Fibroblast of skin of scalp (primary cell): ENCODE measurements at places on chromosomes 13 and 19.

- DNase-seq = no peak
Observed at GRCh38 chr19:44848812-44849447, 2.8 kb downstream of the NECTIN2 start.

DNA sequence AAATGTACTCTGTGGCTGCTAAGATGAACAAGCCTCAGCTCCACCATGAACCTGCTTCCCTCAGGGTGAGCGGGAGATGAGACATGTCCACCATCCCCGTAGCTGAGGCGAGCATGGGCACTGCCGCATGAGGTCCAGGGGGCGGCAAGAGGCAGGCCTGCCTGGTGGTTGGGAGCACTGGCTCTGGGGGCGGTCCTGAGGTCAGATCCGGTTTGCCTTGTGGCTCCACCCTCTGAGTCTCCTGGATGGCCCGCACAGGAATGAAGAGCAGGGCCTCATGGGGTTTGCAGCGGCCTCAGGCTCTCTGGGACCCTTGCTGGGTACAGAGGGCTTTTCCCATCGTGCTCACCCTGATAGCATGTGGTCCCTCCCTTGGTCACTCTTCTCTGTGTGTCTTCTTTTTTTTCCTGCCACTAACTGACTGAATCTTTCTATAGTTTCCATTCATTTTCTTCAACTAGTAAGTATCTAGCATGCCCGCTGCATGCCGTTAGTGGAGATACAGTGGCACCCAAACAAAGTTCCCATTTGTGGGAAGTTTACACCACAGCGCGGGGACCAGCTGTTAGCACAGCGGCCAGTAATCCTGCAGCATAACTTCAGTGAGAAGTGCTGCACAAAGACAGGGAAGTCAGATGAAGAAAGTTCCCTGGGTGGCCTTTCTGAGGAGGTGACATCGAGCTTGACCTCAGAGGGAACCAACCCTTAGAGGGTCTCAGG is 37.3 kb downstream of the CAPN12 start:
- no peak for DNase-seq

DNA sequence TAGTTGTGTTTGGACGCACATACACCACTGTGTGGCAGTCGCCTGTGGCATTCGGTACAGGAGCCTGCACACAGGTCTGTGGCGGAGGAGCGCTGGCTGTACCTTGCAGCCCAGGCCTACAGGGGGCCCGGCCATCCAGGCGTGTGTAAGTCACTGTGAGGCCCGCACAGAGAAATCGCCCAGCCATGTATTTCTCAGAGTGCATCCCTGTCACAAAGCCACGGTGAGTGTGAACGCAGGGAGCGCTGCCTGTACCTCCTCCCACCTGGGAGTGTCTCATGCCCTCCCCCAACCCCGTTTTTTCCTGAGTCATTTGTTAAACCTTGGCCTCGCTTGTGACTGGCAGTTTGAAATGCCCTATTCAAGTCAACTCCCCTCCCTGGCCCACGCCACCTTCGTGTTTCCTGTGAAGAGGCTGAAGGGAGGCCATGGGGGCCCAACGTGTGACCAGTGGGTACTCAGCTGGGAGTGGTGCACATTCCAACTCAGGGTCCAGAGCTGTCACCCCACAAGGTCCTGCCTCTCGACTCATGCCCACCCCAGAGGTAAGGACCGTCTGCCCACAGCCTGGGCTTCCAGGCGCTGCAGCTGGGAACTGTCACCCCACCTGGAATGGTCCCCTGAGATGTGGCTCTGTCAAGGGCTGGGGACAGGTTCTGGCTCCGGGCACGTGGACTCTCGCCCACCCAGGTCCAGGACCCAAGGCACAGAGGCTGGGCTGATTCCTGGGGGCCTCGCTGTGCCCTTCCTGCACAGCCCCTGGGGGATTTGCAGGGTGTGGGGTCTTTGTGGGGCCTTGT is 11.6 kb upstream of the RASA3 start:
- DNase-seq = no peak

GRCh38 chr13:72218966-72219365 is 352.0 kb upstream of the DACH1 start:
- DNase-seq = no peak

- DNase-seq = no peak
Observed at GRCh38 chr13:98285317-98285716, 108.2 kb upstream of the RNF113B start.

DNA sequence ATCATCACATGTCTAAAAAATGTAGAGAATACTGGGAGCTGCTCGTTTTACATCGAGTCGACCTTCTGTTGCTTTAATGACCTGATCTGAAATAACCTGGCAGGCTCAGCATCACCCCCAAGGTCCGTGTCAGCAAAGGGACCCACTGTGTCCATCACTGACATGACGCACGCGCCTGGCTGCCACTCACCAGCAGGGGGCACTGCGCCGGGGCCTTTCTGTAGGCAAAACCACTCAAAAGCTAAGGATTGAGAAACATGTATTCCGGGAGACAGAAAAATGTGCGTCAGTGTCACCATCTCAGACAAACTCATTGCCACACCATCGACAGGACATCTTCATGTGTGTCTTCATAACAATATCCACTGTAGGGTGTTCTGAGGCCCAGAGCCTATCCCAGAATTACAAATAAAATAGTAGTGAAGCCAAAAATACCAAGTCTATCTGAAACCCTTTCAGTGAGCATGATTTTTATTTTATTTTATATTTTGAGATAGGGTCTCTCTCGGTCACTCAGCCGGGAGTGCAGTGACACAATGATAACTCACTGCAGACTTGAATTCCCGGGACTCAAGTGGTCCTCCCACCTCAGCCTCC is 130.3 kb upstream of the LSM14A start:
- DNase-seq = peak; percentile 35

DNA sequence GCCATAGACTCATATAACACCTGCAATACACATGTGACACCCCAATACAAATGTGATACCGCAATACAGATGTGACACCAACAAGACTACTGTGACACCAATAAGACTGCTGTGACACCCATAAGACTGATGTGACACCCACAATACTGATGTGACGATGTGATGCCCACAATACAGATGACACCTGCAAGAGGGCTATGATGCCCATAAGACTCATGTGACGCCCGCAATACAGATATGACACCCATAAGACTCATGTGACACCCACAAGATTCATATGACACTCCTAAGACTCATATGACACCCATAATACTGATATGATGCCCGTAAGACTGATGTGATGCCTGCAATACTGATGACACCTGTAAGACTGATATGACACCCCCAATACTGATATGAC is 113.0 kb downstream of the MRPL57 start:
- no peak for DNase-seq

- peak; percentile 97 for DNase-seq
Observed at GRCh38 chr13:42832341-42833096, 51.1 kb downstream of the FAM216B start.

- no peak for DNase-seq
Observed at GRCh38 chr13:72435251-72435650, 292.2 kb downstream of the MZT1 start.

- DNase-seq = no peak
Observed at GRCh38 chr13:52703482-52703881, 36.1 kb downstream of the CNMD start.

DNA sequence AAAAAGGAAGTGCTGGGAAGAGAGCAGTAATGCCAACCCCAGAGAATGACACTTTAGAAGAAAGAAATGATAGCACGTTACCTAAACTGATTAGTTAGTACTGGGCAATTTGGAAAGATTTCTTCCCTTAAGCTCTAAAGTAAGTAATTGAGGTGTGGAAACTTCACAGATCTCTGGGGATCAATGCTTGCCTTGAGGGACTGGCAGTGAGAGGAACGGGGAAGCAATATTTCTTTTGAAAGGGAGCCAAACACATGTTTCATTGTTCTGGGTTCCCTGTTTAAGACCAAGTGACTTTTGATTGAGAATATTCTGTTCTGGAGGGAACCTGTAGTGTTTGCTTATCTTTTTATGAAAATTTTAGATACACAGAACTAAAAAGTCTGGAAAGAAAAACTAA is 190.5 kb downstream of the NDFIP2 start:
- DNase-seq = no peak

GRCh38 chr19:52896431-52897137 is 851 bp downstream of the ZNF320 start:
- peak; percentile 4 for DNase-seq

- DNase-seq = peak; percentile 37
Observed at GRCh38 chr13:23796551-23796950, 92.6 kb downstream of the MIPEP start.

- DNase-seq = no peak
Observed at GRCh38 chr13:55091172-55091571, 2049.5 kb upstream of the PRR20A start.

DNA sequence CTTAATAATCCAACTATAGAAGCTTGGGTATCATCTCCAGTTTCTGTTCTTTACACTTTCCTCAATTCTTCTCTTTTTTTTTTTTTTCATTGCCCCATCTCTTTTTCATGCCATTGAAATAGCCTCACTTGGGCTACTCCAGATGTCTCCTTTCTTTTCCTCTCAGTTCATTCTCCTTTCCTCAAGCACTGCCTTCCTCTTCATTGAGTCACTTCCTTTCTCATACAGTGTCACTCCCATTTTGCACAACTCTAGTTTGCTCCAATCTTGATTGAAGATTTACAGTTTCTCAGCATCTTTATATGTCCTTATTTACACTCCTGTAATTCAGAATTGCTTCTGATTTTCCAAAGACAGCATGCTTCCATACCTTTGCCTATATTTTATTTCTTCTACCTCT is 61.3 kb downstream of the IPO5 start:
- DNase-seq = peak; percentile 69

DNA sequence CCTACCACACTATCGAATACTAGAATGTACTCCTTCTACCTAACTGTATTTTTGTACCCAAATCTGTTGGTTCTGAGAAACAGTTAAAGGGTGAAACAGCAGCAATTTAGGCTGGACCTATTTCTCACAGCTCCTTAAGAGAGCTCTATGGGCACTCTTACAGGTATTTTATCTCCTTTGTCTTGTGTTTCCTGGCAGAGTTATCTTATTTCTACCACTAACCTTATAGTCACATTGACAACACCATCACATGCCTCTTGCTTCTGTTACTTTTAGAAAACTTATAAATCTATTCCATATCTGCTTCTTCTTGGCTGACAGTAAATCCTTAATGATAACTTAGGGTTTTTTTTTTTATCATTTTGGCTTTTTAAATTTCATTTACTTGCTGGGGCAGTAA is 130.7 kb downstream of the MYO16 start:
- DNase-seq = no peak

- DNase-seq = peak; percentile 7
Observed at GRCh38 chr19:39183104-39183503, 13.7 kb upstream of the NCCRP1 start.

- DNase-seq = no peak
Observed at GRCh38 chr19:20313894-20314293, 146.9 kb downstream of the ZNF486 start.

DNA sequence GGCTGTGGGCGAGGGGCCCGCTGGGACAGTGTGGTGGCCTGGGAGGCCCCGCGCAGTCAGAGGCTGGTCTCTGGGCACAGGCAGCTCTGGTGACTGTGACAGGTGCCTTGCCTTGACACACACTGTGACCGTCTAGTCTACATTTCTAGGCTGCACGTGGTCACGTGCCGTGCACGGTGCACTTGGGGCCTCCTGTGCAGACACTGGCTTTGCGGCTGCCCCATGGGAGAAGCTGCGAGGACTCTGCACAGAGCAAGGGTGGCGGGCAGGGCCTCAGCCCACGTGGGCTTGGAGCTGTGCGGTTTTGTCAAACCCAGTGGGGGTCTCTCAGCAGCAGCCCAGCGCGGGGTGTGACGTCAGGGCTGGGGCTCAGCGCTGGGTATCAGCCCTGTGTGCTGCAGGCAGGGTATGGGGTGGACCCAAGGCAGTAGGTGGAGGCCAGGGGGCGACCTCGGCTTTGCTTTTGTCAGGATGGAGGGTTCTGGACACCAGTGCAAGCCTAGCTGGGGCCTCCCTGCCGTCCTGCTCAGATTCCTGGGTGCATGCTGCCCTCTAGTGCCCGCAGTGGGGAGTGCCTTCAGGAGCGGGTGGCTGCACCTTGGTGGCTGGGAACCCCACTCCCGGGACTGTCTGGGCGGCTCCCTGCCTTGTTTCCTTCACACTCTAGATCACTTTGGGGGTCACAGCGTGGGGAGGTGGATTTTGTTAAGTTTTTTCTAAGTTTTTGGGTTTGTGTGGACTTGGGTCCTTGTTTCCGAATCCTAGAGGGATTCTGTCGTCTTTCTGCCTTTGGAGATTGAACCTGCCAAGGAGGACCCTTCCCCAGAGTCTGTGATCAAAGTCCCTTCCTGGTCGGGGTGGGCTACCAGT is 62.6 kb downstream of the KDM4B start:
- DNase-seq = peak; percentile 78

DNA sequence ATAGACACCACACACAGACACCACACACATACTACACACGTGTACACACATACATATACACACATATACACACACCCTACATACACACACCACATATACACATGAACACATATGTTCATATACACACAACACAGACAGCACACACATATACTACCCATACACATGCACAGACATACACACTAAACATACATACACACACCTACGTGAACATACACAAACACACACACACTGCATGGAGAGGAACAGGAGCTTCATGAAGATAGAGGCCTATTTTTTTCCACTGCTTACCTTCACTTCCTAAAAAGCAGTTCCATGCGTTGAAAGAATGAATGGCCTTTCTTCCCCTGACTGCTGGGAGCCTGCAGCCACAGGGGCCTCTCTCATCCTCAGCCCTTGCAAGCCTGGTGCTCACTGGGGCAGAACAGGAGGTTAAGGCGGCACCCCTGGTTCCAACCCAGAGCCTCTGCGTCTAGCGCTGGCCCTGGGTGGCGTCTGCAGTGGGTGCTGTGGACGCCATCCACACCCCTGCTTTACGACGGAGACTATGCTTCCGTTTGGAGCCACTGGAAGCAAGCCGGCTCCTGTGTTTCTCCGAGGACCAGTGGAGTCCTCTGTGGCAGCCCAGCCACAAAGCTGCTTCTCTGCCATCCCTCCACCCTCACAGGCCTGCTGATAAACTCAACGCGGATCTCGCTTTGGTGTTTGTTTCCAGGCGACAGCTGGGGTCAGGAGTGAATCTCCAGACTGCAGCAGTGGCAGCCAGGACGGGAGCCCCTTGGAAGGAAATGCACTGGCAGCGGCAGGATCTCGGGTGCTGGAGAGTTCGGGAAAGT is 1.9 kb upstream of the RASA3 start:
- no peak for DNase-seq

GRCh38 chr19:45187421-45188100 is 9.0 kb downstream of the BLOC1S3 start:
- no peak for DNase-seq

GRCh38 chr19:13099073-13099999 is 3.3 kb downstream of the LYL1 start:
- DNase-seq = peak; percentile 52

DNA sequence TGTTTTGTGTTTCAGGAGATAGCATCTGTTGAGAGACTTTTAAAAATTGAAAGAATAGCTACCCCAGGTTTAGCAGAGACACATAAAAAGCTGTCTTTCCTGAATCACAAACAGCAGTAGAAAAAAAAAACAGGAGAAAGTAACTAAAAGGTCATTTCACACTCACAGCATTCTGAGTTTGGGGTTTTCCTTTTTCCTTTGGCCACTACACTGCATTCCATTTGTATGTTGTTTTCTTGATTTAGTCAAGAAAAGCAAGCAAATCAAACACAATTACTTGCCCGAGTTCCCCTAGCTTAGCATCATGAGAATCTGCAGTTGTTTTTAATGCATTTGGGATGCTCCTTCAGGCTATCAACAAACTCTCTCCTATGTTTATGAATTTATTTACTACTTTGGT is 161.0 kb downstream of the KCTD12 start:
- DNase-seq = peak; percentile 38
